ENCODE measurements at places on chromosomes 2 and 18.
A peak's percentile ranks its signal among the peaks of the same experiment; 100 is the strongest.

GRCh38 chr18:9612977-9613376 lies 1.4 kb downstream of the PPP4R1 start:
- DNase-seq = no peak

GRCh38 chr2:47072728-47073191 lies 82.3 kb downstream of the STPG4 start:
- no peak for DNase-seq

DNA sequence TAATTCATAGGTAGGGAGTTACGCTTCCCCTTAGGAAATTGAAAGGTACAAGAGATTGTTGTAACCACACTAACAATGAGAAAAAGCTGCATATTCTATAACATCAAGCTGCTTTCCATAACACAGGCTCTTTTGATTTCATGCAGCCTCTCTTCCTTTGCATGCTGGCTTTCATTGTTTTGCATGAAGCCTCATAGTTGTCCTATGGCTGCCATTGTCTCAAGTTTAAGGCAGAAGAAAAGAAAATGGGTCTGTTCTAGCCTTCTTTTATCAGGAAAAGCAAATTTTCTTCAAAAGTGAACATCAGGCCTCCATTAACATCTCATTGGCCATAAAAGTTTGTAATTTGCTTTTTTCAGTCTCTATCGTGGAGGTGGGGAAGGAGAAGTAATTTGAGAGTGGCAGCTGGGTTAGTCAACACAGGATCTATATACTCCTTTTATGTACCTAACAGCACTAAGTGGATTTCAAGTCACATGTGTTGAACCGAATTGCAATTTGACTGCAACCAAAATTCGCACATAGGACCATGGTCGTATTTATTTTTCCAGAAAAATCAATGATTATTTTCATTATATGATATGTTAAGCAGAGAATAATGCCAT lies 248.5 kb upstream of the RND3 start:
- no peak for DNase-seq

- no peak for DNase-seq
These were observed 127.6 kb downstream of the PLEKHM3 start for GRCh38 chr2:207897541-207898353.

GRCh38 chr2:238425979-238426567 lies 654 bp upstream of the ASB1 start:
- peak; percentile 31 for DNase-seq

- peak; percentile 32 for DNase-seq
These were observed 80.6 kb downstream of the MOGAT1 start for GRCh38 chr2:222751821-222752719.
